Smooth muscle cell of the pulmonary artery (primary cell): ENCODE measurements at places on chromosomes 16 and 17. TPM values are rescaled to one million over a fixed set of nuclear protein-coding genes. Genes with fewer than 3 reads are reported as not detected.

Gene HCFC1R1
- 33.4 and 46.1 TPM in 2 replicates for total RNA-seq

Gene TP53TG3B
- not detected in 2 replicates for total RNA-seq

Gene COA3
- 41.7 and 50.0 TPM in 2 replicates for total RNA-seq

Gene C16orf95
- total RNA-seq = 4.0 and 4.6 TPM in 2 replicates

Gene GAST
- not detected in 2 replicates for total RNA-seq

Gene PLEKHH3
- 16.9 and 23.8 TPM in 2 replicates for total RNA-seq

Gene SLC38A8
- not detected in 2 replicates for total RNA-seq

Gene BAIAP3
- 1.2 and 1.3 TPM in 2 replicates for total RNA-seq

Gene NEUROD2
- total RNA-seq = not detected in 2 replicates

Gene ACAP1
- 0.33 and 0.99 TPM in 2 replicates for total RNA-seq

Gene LITAFD
- not detected in 2 replicates for total RNA-seq
